Activated T-helper 9 cell treated with anti-CD3 and anti-CD28 coated beads, Interleukin-2, amount 50 U/mL, for 16 hours (primary cell): ENCODE measurements at places on chromosomes 4 and X.

GRCh38 chr4:159229164-159229563, 126.3 kb downstream of the RAPGEF2 start:
- DNase-seq = no peak

DNA sequence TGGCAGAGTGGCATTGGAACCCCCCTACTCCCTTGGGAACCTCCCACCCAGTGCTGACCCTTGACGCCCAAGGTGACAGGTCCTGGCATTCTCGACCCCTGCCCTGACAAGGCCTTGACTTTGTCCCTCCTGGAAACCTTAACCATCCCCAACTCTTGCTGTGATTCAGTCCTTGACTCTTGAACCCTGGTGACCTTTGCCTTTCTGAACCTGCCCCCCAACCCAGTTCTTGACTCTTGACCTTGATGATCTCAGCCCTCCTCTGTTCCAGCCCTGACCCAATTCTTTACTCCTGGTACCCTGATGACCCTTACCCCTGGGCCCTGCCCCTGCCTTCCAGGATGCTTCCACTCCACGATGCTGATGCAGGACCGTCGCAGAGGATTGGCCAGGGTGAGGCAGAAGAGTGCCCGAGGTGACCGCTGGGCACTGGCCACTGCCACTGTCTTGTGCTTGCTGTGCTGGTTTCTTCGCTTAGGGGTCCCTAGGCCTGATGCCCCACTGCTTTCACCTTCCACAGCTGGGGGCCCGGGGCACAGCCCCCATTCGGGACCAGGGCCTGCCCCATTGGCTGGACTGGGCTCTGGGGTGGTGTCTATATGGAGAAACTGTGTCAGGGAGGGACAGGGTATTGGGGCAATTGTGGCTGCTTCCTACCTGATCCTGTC, 1.7 kb downstream of the CACNA1F start:
- DNase-seq = no peak

- DNase-seq = no peak
These were observed 227.2 kb upstream of the PSAPL1 start for GRCh38 chr4:7661846-7662506.

DNA sequence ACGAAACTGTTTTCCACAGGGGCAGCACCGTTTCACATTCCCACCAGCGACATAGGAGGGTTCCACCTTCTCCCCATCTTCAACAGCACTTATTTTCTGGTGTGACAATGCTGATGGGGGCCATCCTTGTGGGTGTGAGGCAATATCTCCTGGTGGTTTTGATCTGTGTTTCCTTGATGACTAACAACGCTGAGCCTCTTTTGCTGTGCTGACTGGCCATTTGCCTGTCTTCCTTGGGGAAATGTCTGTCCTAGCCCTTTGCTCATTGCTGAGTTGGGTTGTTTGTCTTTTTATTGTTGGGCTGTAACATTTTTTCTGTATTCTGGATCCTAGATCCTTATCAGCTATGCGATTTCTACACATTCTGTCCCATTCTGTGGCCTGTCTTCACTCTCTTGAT, 33.7 kb downstream of the ATP2B3 start:
- no peak for DNase-seq

DNA sequence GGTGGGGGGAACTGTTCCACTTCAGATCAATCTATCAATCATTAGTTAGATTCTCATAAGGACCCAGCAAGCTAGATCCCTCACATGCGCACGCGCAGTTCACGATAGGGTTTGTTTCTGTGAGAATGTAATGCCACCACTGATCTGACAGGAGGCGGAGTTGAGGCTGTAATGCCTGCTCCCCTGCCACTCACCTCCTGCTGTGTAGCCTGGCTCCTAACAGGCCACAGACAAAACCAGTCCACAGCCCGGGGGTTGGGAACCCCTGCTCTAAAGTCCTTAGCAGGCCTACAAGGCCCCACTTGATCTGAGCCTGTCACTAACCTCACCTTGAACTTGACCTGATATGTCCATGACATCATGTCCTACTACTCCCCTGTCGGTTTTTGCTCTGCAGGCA, 30.3 kb downstream of the ARL9 start:
- DNase-seq = no peak
